ENCODE measurements at places on chromosomes 12 and 14.

DNA sequence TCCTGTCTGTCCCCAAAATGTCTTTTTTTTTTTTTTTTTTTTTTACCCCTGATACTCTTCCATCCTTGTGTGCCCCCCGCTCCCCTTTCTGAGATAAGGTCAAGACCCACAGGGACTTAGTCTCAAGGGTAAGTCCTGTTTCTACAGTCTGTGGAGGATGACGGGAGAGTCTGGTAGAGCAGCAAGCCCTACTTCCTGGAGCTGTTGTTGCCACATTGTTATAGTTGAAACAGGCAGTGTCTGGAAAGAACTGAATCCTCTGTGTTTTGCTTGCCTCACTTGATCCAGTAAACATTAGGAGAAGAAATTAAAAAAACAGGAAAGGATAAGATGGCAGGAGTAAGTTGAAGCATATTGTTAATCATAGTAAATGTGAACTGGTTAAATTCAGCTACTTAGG is 45.5 kb downstream of the ZNF664 start:
- no peak for DNase-seq

- no peak for DNase-seq
Observed at GRCh38 chr12:26032719-26033241, 74.3 kb downstream of the RASSF8 start.

DNA sequence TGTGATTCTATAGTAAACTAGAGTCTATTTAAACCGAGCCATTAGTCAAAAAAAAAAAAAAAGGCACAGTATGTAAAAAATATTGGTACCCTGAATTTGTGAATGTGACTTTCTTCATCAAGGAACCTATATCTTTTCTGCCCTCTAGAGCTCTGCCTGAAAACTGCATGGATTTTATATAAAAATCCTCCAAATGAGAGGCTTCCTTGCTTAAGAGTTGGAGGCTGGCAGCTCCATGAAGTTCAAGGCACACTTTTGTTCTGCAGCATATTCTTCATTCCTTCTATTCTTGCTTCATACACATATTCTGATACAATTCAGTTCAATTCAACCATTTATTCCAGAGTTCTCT is 23.1 kb upstream of the NKX2-8 start:
- no peak for DNase-seq

GRCh38 chr12:45966486-45966885 is 23.9 kb downstream of the SCAF11 start:
- no peak for DNase-seq

Measured in cerebellar cortex (tissue), 1 donor.